ENCODE measurements at places on chromosomes 13 and 19.

DNA sequence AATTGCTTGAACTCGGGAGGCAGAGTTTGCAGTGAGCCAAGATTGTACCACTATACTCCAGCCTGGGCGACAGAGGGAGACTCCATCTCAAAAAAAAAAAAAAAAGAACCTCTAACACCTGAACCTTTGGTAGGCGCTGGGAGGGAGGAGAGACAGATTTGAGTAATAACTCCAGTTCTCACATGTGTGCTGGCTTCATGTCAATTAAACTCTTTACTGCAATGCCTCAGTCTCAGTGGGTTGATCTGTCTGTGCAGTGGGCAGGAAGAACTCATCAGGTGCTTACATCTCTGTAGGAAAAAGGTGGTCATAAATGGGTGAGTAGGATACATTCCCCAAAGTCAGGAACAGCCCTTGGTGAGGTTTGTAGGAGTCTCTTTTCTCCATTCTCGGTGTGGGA is 85.1 kb upstream of the ABCC4 start:
- DNase-seq = no peak

DNA sequence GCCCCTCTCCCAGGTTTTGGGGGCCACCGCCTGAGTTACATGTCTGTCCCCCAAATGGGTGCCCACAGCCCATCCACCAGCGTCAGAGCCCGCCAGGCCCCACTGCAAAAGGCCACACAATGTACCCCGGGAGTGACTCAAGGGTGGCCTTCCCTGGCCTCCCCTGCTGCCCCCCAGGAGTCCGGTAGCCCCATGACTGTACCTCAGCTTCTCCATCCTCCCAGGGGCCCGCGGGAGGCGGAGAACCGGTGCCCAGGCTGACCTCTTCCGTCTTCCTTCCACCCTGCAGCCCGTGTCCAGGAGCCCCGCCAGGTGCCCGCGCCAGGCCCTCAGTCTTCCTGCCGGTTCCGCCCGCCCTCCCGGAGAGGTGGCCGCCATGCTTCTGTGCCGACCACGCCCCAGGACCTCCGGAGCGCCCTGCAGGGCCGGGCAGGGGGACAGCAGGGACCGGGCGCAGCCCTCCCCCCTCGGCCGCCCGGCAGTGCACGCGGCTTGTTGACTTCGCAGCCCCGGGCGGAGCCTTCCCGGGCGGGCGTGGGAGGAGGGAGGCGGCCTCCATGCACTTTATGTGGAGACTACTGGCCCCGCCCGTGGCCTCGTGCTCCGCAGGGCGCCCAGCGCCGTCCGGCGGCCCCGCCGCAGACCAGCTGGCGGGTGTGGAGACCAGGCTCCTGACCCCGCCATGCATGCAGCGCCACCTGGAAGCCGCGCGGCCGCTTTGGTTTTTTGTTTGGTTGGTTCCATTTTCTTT is 10.3 kb downstream of the CBARP start:
- no peak for DNase-seq

- no peak for DNase-seq
These were observed 6.8 kb downstream of the GPC5 start for GRCh38 chr13:91405240-91405639.

- peak; percentile 86 for DNase-seq
These were observed 440.9 kb downstream of the IRS2 start for GRCh38 chr13:109345433-109345941.

DNA sequence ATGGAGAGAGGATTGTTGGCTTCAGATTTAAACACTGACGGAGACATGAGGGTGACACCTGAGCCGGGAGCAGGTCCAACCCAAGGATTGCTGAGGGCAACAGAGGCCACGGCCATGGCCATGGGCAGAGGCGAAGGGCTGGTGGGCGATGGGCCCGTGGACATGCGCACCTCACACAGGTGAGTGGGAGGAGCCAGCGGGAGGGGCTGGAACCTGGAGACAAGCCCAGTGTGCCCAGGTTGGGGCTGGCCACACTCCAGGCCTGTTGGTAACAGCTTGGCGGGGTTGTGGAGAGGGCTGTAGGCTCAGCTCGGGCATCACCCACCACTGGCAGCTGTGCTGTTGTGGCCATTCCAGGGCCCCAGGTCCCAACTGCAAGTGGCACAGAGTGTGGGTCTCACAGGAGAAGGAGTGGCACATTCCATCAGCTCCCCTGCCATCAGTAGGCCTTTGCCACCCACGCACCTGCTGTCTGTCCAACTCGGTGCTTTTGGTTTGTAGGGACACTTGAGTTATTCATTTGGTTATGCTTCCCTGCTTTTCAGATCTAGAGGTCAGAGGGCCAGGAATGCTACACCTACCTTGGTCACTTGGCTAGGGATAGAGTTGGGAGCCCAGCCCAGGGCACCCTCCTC is 49.8 kb downstream of the TSSK6 start:
- DNase-seq = no peak

- peak; percentile 96 for DNase-seq
These were observed 20.9 kb downstream of the POU2F2 start for GRCh38 chr19:42111384-42111783.

DNA sequence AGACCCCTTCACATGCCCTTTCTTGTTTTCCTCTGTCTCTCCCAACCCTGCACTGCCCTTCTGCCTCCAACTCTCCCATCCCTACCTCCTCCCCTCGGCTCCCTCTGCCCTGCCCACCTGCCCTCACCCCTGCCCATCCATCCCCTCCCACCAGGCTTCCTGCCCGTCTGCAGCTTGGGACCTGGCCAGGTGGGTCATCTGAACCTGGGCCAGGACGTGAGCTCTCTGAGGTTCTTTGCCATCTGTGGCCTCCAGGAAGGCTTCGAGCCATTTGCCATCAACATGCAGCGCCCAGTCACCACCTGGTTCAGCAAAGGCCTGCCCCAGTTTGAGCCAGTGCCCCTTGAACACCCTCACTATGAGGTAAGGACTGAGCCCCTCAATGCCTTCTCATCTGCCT is 35.7 kb downstream of the RYR1 start:
- no peak for DNase-seq

DNA sequence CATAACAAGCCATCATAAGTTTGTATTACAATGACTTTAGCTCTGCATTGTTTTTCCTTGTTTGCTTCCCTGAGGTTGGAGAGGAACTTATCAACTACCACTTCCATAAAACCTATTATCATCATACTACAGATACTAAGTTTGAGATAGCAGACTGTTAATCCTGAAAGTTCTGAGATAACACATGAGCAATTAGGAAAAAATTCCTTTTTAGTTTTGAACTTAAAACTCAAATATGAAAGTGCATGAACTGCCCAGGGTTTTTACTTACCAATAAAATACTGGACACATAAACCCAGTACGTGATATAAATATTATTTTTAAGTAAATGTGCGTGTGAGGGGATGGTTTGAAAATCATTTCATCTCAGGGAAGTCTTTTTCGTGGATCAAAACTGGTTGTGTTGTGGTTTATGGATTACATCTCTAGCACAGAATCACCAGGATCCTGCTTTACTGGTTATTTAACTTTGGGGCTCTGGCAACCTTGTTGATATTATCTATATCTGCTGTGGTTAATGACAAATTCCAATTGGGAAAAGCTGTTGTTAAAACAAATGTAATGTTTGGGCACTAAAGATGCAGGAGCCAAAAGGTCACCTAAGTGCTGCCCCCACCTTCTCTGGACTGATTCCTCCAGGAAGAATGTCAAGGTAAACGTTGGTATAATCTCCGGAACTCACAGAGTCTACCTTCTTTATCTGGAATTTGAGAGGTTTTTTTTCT is 12.4 kb downstream of the CDX2 start:
- no peak for DNase-seq

DNA sequence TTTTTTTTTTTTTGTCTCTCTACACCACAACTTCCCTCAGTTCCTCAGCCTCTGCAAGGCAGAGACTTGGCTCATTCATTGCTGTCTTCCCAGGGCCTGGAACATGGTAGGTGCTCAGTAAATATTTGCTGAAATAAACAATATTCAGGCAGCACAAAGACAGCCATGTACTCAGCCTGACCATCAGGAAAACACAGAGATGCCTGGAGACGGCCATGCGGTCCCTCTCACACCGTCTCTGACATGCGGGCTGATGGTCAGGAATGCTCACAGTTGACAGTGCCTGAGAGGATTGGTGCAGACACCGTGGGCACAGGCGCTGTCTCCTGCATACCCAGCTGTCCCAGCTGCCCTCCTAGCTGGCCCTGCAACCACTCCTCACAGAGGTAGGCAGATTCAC is 924 bp downstream of the PRAM1 start:
- DNase-seq = no peak

DNA sequence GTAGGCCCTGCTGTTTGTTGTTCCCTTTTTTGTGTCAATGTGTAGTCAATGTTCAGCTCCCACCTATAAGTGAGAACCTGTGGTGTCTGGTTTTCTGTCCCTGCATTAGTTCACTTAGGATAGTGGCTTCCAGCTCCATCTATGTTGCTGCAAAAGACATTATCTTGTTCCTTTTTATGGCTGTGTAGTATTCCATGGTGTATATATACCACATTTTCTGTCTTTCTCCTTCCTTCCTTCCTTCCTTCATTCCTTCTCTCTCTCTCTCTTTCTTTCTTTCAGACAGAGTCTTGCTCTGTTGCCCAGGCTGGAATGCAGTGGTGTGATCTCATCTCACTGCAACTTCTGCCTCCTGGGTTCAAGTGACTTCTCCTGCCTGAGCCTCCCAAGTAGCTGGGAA is 21.0 kb downstream of the CYP2A6 start:
- no peak for DNase-seq

DNA sequence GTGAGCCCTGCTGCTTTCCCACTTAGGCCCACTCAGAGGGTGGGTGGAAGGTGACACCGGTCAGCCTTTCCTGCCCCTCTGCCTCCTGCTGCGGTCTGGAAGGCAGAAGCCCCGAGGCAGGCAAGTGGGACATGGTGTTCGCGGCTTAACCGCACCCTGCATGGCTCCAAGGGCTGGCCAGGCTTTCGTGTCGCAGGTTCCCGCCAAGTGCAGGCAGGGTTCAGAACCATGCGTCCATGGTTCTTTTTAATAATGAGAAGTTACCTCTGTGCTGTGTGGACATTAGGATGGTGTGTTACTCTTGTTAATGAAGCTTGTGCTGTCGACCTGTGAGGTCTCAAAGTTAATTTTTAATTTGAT is 986 bp downstream of the DGKH start:
- no peak for DNase-seq

- DNase-seq = no peak
These were observed 1.9 kb downstream of the ZNF586 start for GRCh38 chr19:57771417-57771816.

- DNase-seq = no peak
These were observed 71.7 kb downstream of the SIAH3 start for GRCh38 chr13:45779901-45780300.

- peak; percentile 56 for DNase-seq
These were observed 114.9 kb downstream of the RFC3 start for GRCh38 chr13:33932769-33933406.

GRCh38 chr19:21934593-21934992 is 76.2 kb downstream of the ZNF208 start:
- no peak for DNase-seq

- DNase-seq = no peak
These were observed 73.7 kb downstream of the ERICH6B start for GRCh38 chr13:45541806-45542205.

DNA sequence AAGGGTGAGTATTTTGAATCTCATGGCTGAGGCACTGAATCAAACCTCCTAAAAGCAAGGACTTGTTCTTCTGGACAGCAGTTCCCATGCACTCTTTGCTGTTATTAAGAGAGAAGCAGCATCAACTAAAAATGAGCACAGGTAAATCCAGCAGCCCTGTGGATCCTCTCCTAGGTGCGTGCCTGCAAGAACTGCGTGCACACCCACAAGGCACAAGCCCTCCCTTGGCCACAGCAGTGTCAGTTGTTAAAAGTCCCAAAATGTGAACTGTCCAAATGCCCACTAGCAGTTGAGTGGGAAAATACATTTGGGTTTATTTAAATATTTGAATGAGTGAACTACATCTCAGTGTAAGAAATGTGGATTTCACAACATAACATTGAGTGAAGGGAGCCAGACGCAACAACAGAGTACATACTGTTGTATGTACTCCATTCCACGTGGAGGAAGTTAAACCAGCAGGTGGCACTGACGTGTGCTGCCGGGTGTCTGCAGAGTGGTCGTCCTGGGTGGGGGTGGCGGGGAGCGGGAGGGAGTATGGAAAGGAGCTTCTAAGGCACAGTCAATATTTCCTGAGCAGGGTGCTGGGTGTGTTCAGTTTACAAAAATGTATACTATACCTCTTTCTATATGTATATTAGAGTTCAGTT is 266.4 kb downstream of the NALCN start:
- DNase-seq = peak; percentile 78

DNA sequence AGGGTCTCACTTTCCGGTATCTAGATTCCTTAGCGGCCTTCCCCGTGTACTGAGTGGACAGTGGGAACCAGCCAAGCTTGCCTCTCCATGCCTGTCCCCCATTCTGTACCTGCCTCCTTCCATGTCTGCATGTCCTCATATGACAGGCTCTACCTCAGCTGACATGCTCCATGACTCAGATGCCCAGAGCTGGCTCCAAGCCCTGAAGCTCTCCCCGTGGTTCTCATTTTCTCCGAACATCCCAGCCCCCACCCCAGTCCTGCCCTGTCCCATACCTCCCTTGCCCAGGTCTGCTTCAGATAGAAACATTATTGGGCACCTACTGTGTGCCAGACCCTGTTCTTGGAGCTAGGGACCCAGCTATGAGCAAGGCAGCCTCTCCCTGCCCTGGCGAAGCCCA is 17.1 kb upstream of the SHFL start:
- DNase-seq = no peak

DNA sequence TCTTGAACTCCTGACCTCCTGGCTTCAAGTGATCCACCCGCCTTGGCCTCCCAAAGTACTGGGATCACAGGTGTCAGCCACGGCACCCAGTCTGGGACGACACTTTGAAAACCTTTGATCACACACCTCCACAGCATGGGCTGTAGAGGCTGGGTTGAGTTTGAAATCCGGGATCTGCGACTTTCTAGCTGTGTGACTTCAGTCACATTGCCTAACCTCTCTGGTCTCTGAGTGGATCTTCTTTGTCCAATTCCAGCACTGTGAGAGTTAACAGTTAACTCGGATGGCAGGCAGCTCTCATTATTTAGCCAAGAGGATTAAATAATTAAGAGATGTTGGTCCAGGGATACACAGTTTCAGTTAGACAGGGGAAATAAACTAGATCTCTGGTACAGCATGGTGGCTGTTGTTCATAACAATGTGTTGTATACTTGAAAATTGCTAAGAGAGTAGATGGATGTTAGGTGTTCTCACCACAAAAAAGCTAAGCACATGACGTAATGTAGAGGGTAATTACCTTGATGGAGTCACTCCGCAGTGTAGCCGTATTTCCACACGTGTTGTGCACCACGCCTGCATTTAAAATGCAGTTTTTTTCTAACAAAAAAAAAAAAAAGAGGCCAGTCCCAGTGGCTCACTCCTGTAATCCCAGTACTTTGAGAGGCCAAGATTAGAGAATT is 1.9 kb downstream of the GALP start:
- DNase-seq = no peak

GRCh38 chr13:40221460-40222201 is 444.8 kb downstream of the FOXO1 start:
- peak; percentile 77 for DNase-seq

- DNase-seq = peak; percentile 45
These were observed 8.3 kb upstream of the METTL21C start for GRCh38 chr13:102702965-102703725.

DNA sequence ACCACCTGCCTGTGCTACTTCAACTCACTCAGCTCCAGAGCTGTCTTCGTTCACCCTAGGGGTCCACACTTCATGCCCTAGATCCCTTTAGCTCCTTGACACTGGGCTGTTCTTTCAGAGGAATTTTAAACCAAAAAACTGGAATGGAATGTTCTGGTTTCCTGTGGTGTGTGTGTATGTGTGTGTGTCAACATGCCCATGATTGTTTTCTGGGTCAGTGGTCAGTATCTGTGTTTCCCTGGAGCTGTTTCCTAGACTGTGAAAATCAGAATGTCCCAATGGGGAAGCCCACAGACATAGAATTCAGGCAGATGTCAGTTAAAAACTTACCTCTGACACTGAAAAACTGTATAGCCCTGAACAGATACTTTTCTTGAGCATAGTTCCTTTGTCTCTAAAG is 1.3 kb downstream of the PMIS2 start:
- no peak for DNase-seq

Data from fibroblast of upper back skin (primary cell).